Heart right ventricle (tissue), 16 donors: ENCODE measurements at places on chromosomes 3 and 15. TPM values are rescaled to one million over a fixed set of nuclear protein-coding genes. Genes with fewer than 3 reads are reported as not detected.
A peak's percentile ranks its signal among the peaks of the same experiment; 100 is the strongest.

- H3K4me1 ChIP-seq: no peaks in the 10 kb centered on the region
- no peaks in the 10 kb centered on the region for H3K36me3 ChIP-seq
- no peak for DNase-seq
- no peak overlapping the region for H3K27ac ChIP-seq
Observed at GRCh38 chr3:119181765-119182164, 8.4 kb downstream of the UPK1B start.

GRCh38 chr15:84946772-84947489 lies 34.7 kb upstream of the PDE8A start:
- DNase-seq: peak; percentile 52
- no peaks in the 10 kb centered on the region for H3K27me3 ChIP-seq
- no peak overlapping the region for H3K4me3 ChIP-seq
- peaks cover 12% of the 10 kb centered on the region for H3K4me1 ChIP-seq
- no peaks in the 10 kb centered on the region for H3K36me3 ChIP-seq

DNA sequence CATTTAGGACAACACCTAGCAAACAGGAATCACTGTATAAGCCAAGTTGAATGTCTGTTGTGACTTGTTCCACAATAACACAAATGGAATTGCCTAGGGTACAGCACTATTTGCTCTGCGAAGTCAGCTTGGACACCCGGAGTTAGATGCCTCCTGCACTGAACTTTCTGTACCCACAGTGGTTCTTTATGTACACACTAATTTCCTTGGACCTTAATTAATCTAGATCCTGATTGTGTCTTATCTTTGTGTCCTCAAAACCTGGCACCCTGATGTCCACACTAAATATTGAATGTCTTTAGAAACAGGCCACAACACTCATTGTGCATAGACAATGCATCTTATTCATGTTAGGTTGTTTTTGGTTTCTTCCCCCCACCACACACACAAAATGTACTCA lies 278.9 kb upstream of the NR2F2 start:
- H3K36me3 ChIP-seq: no peaks in the 10 kb centered on the region
- H3K27ac ChIP-seq: peak overlapping the region; percentile 84
- peaks cover 20% of the 10 kb centered on the region for H3K4me1 ChIP-seq
- DNase-seq: no peak
- no peak overlapping the region for H3K4me3 ChIP-seq

GRCh38 chr3:78823434-78823833 lies 944.4 kb downstream of the ROBO1 start:
- no peak for DNase-seq
- H3K4me1 ChIP-seq: no peaks in the 10 kb centered on the region
- no peak overlapping the region for H3K4me3 ChIP-seq
- no peaks in the 10 kb centered on the region for H3K27me3 ChIP-seq
- H3K27ac ChIP-seq: no peak overlapping the region

GOLGA8B gene
- polyA plus RNA-seq: 80.6 TPM

ZPLD1 gene
- polyA plus RNA-seq: not detected

SEMA3G gene
- polyA plus RNA-seq: 12.1 TPM

CSPG4 gene
- 12.1 TPM for polyA plus RNA-seq
